ENCODE measurements at places on chromosomes 2 and 18.

DNA sequence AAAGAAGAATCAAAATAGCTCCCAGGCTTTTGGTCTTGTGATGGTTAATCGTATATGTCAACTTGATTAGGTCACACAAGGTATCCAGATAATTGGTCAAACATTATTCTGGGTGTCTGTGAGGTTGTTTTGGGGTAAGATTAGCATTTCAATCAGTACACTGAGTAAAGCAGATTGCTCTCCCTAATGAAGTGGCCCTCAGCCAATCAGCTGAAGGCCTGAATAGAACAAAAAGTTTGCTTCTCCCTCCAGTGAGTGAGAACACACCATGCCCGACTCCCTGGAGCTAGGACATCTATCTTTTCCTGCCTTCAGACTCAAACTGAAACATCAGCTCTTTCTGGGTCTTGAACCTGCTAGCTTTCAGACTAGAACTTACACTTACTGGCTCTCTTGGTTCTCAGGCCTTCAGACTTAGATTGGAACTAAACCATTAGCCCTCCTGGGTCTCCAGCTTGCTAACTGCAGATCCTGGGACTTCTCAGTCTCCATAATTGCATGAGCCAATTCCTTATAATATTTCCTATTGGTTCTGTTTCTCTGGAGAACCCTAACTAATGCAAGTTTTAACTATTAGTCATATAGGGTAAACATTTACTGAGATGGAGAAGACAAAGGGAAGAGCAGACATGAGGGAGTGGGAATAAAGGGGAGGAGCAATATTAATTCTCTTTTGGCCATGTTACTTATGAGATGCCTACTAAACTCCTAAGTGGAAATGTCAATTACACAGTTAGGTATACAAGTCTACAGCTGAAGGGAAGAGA lies 25.5 kb downstream of the LNPK start:
- DNase-seq, result no peak

GRCh38 chr2:120526047-120526562 lies 180.2 kb downstream of the INHBB start:
- no peak for DNase-seq

- no peak for DNase-seq
Observed at GRCh38 chr2:8028981-8029380, 652.9 kb upstream of the ID2 start.

DNA sequence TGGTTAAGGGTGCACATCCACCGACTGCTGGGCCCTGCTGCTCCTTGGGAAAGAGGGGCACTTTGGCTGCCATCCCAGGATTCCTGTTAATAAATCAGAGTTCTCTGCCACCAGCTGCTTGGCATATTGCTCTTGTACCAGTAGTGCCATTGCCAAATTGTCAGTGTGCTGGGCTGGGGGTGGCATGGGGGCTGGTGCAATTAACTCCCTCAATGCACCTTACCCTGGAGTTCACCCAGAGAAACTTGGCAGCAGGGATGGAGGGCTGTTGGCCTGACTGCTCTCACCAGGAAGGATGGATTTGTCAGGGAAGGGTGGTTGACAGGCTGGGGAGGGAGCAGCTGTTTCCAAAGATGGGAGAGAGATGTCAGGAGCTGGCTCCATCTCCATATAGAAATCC lies 94.6 kb upstream of the SKOR2 start:
- DNase-seq, result no peak

DNA sequence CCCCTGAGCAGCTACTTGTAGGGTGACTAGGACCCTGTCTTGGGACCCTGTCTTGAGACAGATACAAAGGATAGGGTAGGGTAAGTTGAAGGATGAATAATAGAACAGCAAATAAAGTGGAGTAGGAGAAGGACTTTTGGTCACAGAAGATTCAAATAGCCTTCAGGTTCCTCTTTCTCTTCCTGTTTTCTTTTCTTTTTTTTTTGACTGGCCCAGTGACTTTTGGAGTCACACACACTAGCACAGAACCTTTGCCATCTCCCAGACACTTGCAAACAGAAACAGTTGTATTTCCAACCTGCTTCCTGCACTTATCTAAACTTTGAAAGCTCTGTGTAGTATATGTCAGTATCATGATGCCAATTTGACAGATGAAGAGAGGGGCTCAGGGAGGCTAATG lies 108.2 kb downstream of the TDRD15 start:
- DNase-seq, result no peak

- DNase-seq, result no peak
Observed at GRCh38 chr18:75341897-75342296, 85.6 kb downstream of the SMIM21 start.

- no peak for DNase-seq
Observed at GRCh38 chr18:13430663-13431062, 212.1 kb downstream of the LDLRAD4 start.

DNA sequence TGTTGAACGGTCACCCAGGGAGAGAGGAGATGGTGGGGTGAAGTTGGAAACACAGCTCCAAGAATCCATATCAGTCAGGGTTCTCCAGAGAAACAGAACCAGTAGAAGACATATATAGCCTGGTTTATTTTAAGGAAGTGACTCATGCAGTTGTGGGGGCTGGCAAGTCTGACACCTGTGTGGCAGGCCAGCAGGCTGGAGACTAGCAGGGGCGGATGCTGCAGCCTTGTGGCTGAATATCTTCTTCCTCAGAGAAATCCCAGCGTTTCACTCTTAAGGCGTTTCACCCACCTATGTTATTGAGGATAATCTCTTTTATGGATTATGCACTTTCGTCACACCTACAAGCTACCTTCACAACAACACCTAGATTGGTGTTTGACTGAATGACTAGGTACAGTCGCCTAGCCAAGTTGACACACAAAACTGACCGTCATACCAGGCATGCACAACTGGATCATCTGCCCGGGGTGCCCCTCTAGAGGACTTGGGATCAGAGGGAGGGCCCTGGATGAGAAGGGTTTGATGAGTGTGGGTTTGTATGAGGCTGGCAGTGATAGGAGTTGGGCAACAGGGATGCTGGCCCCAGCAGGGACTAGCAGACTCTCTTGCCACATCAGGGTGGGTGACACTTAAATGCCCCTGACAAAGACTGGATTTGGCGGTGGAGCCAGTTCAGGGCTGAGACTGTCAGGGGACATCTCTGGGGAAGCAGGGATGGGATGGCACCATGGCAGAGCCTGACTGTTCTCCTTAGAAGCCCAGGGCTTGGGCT lies 23.4 kb downstream of the MROH2A start:
- no peak for DNase-seq

DNA sequence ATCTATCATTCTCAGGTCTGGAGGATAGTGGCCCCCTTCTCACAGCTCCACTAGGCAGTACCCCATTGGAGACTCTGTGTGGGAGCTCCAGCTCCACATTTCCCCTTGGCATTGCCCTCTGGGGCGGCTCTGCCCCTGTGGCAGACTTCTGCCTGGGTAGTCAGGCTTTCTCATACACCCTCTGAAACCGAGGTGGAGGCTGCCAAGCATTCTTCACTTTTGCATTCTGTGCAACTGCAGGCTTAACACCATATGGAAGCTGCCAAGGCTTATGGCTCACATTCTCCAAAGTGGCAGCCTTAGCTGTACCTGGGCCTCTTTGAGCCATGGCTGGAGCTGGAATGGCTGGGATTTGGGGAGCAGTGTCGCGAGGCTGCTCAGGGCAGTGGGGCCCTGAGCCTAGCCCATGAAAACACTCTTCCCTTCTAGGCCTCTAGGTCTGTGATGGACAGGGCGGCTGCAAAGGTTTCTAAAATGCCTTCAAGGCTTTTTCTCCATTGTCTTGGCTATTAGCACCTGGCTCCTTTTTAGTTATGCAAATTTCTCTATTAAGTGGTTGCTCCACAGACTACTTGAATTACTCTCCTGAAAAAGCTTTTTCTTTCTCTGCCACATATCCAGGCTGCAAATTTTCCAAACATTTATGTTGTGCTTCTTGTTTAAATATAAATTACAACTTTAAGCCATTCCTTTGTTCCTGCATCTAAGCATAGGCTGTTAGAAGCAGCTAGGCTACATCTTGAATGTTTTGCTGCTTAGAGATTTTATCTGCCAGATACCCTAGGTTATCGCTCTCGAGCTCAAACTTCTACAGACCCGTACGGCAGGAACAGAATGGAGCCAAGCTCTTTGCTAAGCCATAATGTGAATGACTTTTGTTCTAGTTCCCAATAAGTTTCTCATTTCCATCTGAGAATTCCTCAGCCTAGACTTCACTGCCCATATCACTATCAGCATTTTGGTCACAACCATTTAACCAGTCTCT lies 206.5 kb downstream of the CPS1 start:
- no peak for DNase-seq

- no peak for DNase-seq
Observed at GRCh38 chr2:134218930-134219658, 34.8 kb upstream of the MGAT5 start.

DNA sequence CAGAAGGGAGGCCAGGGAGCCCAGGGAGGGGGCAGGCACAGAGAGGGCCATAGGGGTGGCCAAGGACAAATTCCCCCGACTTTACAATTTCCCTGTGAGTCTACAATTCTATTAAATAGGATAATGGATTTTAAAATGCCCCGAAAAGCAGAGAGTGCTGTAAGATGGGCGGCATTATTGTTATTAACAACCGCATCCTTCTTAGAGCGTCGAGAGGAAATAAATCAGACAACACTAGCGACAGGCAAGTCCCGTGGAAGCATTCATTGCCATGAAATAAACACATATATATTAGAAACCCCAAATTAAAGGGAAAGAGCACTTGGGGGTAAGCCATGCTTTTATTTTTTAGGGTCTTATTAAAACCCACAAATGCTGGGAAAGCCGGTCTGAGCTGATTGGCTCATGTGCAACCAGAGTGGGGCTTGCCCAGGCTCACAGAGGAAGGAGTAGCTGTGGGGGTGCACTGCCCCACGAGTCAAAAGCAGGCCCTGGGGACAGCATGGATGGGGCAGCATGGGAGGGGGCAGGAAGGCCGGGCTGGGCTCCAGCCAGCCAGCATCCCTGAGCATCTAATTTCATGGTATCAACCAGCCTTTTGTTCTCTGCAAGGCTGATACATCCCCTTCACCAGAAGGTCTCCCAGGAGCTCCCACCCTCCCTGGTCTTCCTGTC lies 187.1 kb downstream of the CELF4 start:
- no peak for DNase-seq

DNA sequence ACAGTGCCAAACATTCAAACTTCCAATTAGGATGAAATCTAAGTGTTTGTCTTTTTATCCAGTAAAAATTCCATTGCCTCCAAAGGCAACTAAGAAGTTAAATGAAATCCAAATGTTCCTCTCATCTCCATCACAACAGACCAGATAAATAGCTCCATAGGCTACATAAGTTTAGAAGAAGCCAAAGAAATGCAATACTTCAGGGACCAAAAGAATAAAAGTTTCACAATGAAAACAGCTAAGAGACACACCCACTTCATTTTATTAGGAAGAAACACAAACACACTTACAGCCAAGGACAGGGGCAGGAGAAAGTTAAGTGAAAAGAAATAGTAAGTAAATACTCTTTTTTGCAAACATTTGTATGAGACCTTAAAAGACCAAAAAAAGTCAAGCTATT lies 88.5 kb upstream of the CCDC150 start:
- DNase-seq, result no peak

- no peak for DNase-seq
Observed at GRCh38 chr2:217919204-217919603, 83.6 kb downstream of the TNS1 start.

DNA sequence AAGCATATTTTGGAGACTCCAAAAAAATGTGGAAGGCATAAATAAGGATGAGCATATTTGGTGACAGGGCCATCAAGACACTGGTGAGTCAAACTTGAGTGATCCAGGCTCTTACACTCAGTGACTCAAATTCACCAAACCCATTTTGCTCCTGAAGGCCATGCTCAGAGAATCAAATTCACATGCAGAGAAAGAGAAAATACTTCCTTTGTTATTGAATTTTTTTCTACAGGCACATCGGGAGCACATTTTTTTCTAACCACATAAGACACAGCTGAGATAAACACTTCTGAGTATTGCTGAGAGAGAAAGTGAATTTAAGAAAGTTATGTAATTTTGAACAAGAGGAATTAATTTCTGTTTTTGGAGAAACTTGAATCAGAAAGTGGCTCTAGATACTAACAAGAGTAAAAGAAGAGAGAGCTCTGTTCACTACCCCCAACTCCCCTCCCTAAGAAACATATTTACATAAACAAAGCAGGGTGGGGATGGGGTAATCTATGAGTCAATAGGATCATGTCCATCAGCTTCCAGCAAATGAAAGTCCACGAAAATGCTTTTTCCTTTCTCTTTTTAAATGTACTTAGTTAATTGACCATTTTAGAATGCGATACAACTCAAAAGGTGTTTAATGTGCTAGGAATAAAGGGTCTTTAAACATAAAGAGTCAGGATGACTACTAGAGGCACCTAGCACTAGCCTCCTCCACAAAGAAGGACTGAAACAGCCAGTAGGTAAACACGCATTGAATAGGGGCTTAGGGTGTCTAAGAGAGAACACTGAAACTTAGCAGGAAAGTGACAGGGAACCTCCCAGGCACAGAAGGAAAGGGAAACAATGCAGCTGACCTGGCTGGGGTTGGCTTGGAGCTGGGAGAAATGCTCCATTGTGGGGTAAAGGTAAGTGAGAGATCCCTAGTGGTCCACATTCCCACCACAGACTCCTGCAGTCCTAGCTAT lies 152.3 kb downstream of the KCNE4 start:
- DNase-seq, result no peak

DNA sequence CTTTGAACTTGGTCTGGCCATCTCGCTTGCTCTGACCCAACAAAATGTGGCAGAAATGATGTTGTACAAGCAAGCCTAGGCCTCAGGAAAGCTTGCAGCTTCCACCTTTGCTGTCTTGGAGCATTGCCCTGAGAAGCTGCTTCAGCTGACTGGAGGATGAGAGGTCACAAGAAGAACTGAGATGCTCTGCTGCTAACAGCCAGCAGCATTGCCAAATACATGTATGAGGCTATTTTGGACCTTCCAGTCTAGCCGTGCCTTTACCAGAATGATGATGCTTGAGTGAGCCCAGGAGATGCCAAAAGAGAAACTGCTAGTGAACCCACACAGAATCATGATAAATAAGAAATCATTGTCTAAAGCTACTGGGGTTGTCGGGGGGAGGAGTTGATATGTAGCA lies 13.2 kb upstream of the ITGAV start:
- DNase-seq, result no peak

DNA sequence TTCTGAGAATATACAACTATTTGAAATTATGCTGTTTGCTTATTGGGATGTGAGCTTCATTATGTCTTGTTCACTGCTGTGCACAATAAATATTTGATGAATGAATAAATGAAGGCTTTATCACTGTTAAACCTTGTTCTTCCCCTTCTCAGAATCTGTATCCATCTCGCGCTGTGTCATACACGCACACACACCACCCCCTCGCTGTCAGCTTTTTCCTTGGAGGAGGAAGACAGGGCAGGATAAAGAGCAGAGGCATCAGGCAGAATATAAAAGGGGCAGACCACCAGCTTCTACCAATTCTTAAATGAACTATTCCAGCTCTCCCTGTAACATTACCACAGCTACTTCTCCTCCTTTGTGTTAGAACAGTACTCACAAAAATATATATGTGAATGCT lies 75.0 kb downstream of the CD226 start:
- no peak for DNase-seq

- DNase-seq, result peak; percentile 9
Observed at GRCh38 chr2:215338883-215339679, 27.2 kb downstream of the ATIC start.
